Left ventricle myocardium inferior (tissue), 1 donor: ENCODE measurements at places on chromosomes 5 and 9. TPM values are rescaled to one million over a fixed set of nuclear protein-coding genes. Genes with fewer than 3 reads are reported as not detected.
A peak's percentile ranks its signal among the peaks of the same experiment; 100 is the strongest.

DNA sequence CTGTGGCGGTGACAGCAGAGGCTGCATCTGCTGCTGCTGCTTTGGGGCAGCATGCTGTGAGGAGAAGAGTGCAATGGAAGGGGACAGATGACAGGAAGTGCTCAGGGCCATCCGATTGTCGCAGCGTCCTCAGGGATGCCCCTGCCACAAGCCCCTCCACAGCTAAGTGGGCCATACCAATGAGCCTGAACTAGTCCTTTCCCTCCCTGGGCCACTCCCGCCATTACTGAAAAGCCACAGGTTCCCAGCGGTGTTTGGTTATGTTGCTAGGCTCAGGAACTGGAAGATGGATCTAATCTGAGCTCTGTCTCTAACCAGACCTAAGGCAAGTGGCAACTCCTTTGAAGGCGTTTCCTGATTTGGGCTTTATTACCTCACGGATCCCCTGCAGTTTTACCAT, 109.2 kb downstream of the GAPVD1 start:
- no peak overlapping the region for H3K27ac ChIP-seq
- H3K4me3 ChIP-seq, result no peak overlapping the region

DNA sequence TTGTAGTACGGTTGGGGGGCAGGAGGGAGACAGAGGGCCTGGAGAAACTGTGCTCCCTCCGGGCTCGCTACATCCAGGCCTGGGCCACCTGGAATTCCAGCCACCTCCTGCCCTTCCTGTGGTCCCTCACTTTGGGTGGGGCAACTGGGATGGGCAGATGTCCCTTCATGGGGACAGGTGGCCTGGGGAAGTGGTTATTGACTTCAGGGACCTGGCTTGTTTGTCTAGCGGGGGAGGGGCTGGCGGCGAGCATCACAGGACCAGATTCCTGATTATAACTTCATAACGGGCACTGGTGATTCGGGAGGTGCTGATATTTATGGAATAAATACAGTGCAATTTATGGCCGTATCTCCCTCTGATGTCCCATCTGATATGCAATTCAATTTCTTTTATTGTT, 20.1 kb upstream of the LAMC3 start:
- no peak for DNase-seq
- no peak overlapping the region for H3K27ac ChIP-seq
- H3K27me3 ChIP-seq, result peaks cover 71% of the 10 kb centered on the region
- H3K4me3 ChIP-seq, result no peak overlapping the region
- no peaks in the 10 kb centered on the region for H3K4me1 ChIP-seq

- H3K4me1 ChIP-seq, result peaks cover 16% of the 10 kb centered on the region
- peak overlapping the region; percentile 42 for H3K27ac ChIP-seq
- no peaks in the 10 kb centered on the region for H3K27me3 ChIP-seq
- no peak for DNase-seq
- H3K36me3 ChIP-seq, result peaks cover 5% of the 10 kb centered on the region
Observed at GRCh38 chr5:116404016-116404415, 170.6 kb downstream of the SEMA6A start.

DNA sequence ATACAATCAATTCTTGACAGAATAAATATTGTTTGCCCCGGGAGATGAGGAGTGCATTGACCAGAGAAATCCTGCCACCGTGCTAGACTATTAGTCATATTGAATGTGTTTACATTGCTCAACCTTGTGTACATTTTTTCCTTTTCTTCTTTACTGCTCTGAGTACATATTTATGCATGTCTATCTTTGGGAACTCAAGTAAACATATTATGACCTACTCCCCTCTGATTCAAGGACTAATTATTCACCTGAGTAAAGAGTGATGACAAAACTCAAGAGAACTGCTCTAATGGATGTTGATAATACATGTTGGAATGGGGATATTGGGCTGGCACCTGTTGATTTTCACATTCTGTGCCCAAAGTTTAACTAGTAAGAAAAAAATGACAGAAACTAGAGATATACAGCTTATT, 3.9 kb upstream of the SPINK1 start:
- H3K4me1 ChIP-seq, result no peaks in the 10 kb centered on the region
- DNase-seq, result no peak
- no peak overlapping the region for H3K4me3 ChIP-seq
- no peaks in the 10 kb centered on the region for H3K36me3 ChIP-seq

- no peaks in the 10 kb centered on the region for H3K27me3 ChIP-seq
- peak overlapping the region; percentile 18 for H3K27ac ChIP-seq
- peaks cover 33% of the 10 kb centered on the region for H3K4me1 ChIP-seq
- no peak for DNase-seq
Observed at GRCh38 chr9:13970426-13970825, 343.5 kb downstream of the NFIB start.

Gene ZNF608
- 6.8 TPM for total RNA-seq

Gene SPATA31A5
- total RNA-seq, result not detected

DNA sequence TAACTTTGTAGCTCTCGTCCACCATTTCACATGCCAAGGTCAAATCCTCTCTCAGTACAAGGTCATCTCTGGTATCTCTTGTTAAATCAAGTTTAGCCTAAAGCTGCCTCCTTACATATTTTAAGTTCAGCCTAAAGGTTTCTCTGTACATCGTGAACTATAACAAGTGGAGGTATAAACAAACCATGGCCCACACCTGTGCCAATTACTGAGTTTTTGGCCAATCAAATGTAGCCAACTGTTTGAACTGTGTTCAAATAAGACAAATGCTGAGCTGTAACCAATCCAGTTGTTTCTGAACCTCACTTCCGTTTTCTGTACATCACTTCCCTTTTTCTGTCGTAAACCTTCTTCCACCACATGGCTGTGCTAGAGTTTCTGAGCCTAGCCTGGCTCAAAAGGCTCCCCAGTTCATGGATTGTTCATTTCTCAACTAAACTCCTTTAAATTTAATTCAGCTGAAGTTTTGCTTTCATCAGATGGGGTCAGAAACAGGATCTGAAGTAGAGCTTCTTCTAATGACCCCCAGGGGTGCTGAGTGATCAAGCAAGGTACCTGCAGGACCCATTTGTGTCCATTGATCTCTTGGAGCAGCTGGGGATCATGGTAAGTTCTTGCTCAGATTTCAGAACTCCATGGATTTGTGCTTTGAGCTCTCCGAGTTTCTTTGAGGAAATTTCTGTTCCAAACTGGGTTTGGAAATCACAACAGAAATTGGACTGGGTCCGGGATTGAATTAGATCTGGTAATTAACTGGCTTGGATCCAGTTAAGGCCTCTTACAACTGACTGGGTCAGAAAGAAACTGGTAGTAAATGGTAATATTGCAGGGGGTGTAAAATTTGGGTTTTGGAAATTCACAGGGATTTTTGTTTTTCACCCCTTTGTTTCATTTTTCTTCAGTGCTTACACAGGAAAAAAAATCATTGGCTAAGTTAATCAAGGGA, 11.0 kb upstream of the NANS start:
- no peaks in the 10 kb centered on the region for H3K36me3 ChIP-seq
- no peaks in the 10 kb centered on the region for H3K4me1 ChIP-seq
- no peak for DNase-seq
- H3K27me3 ChIP-seq, result no peaks in the 10 kb centered on the region

Gene GLIPR2
- total RNA-seq, result 8.7 TPM

DNA sequence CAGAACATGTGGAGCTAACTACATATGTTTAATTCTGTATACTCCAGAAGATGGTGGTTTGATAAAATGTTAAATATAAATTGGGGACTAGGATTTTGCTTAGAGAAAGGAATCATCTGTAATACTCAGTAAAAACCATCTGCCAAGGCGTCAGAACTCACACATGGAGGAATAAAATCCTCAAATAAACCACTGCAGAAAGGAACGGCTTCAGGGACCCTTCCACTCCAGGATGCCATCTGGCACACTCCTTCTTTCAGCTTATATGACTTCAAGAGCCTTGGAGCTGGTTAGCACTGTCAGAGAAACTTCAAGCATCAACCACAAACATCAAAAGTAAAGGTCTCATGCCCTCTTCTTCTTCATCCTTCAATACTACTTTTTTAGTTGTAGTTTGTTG, 360.6 kb downstream of the PLK2 start:
- H3K36me3 ChIP-seq, result no peaks in the 10 kb centered on the region
- no peak for DNase-seq
- no peaks in the 10 kb centered on the region for H3K27me3 ChIP-seq
- H3K4me3 ChIP-seq, result no peak overlapping the region

Gene RELL2
- total RNA-seq, result 1.0 TPM

Gene PCDHGA12
- 4.8 TPM for total RNA-seq

Gene ANKRD34B
- not detected for total RNA-seq

- no peak overlapping the region for H3K27ac ChIP-seq
- no peaks in the 10 kb centered on the region for H3K4me1 ChIP-seq
Observed at GRCh38 chr5:19626211-19626610, 361.8 kb downstream of the CDH18 start.

Gene FUT7
- total RNA-seq, result not detected

DNA sequence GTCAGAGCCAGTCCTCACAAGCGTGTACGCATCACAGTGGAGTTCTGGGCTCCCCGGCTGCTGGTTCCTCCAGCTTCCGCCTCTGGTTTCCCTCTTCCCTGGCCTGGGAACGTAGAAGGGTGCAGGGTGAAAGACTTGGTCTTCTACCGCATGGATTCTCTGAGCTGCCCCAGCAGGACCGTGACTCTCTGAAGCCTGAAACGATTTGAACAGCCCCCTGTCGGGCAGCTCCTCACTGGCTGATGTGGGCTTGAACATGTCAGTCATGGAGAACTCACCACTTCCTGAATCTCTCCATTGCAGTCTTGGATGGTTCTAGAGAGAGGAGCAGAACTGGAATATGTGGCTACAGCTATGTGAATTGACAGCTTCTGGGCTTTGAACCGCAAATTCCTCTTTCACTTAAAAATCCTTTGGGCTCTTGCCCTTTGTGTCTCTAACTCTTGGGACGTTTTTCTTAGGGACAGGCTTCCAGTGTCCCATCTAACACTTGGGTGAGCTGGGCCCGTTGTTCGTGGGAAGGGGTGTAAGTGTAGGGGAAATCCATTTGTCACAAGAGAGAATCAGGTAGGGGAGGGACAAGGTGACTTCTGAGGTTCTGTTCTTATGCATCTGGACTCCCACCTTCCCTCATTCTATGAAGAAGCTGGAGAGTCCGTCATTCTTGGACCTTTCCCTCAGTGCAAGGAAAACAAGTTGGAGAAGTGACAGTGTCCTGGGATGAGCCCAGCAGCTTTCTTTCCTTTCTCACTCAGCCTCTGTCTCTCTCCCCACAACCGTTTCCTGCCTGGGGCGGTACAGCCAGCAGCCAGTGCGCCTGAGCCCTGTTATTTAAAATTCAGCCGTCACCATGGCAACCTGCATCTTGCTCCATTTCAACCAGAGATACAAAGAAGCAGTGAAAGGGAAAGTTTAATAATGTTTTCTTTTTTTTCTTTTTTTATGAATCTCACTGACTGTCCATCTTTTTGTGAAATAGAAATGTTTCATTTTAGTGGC, 84.7 kb downstream of the PTTG1 start:
- peaks cover 5% of the 10 kb centered on the region for H3K4me1 ChIP-seq
- peaks cover 11% of the 10 kb centered on the region for H3K27me3 ChIP-seq
- DNase-seq, result no peak
- no peak overlapping the region for H3K4me3 ChIP-seq
- H3K27ac ChIP-seq, result no peak overlapping the region

Gene TNFSF15
- 0.11 TPM for total RNA-seq

GRCh38 chr9:129336601-129337331, 158.7 kb upstream of the IER5L start:
- H3K27me3 ChIP-seq, result no peaks in the 10 kb centered on the region
- no peak for DNase-seq
- H3K27ac ChIP-seq, result peak overlapping the region; percentile 91
- H3K4me1 ChIP-seq, result peaks cover 63% of the 10 kb centered on the region

DNA sequence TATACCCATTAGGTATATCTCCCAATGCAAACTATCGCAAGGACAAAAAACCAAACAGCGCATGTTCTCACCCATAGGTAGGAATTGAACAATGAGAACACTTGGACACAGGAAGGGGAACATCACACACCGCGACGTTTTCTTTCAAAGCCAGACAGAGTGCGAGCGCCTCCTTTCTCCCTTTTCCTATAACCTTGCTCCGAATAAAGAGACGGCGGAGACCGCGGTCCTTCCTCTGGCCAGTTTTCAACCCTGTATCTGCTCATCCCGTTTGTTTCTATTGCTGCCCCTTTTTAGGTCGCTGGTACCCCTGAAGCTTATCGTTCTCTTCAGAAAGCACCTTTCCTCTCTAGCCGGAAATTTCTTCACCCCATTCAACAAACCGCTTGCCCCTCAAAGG, 1.3 kb downstream of the LVRN start:
- peaks cover 85% of the 10 kb centered on the region for H3K27me3 ChIP-seq
- H3K27ac ChIP-seq, result no peak overlapping the region
- DNase-seq, result no peak
- no peaks in the 10 kb centered on the region for H3K36me3 ChIP-seq
- H3K4me3 ChIP-seq, result peak overlapping the region; percentile 65
- H3K4me1 ChIP-seq, result peaks cover 23% of the 10 kb centered on the region

GRCh38 chr5:54211912-54212311, 98.5 kb downstream of the ARL15 start:
- no peak for DNase-seq
- H3K27ac ChIP-seq, result no peak overlapping the region
- no peaks in the 10 kb centered on the region for H3K36me3 ChIP-seq
- peaks cover 44% of the 10 kb centered on the region for H3K4me1 ChIP-seq

DNA sequence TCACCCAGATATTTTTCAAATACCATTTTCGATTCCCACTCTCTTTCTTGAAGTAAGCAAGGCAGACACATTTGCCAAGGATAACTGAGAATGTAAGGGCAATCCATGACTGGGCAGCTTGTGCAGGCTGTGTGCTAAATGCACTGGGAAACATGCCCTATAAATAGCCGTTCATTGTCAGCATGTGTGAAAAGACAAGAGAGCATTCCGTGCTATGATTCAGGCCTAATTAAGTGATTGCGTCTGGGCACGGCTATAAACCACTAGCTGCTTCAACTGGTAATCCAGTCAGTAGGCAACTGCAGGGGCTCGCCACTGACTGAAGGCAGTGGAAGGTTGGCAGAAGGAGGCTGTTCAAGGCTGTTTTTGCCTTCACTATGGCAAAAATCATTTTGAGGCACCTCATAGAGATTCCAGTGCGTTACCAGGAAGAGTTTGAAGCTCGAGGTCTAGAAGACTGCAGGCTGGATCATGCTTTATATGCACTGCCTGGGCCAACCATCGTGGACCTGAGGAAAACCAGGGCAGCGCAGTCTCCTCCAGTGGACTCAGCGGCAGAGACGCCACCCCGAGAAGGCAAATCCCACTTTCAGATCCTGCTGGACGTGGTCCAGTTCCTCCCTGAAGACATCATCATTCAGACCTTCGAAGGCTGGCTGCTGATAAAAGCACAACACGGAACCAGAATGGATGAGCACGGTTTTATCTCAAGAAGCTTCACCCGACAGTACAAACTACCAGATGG, at the start of gene HSPB3:
Gene HSPB3 (plus strand): TSS at position 287 of the 745 bp plus-strand sequence. CDS start 91 bp downstream, at position 378.
- H3K4me1 ChIP-seq, result peaks cover 31% of the 10 kb centered on the region
- no peaks in the 10 kb centered on the region for H3K27me3 ChIP-seq
- peak; percentile 38 for DNase-seq
- H3K4me3 ChIP-seq, result peak within 1 kb of the TSS; percentile 66
- H3K36me3 ChIP-seq, result no peaks in the 10 kb centered on the region
- H3K27ac ChIP-seq, result peak within 1 kb of the TSS; percentile 91

- H3K4me1 ChIP-seq, result peaks cover 3% of the 10 kb centered on the region
- H3K27ac ChIP-seq, result no peak overlapping the region
- no peaks in the 10 kb centered on the region for H3K27me3 ChIP-seq
Observed at GRCh38 chr5:1329111-1329579, 15.8 kb downstream of the CLPTM1L start.
